Ureter (tissue), 1 donor: ENCODE measurements at places on chromosomes 6 and 20. TPM values are rescaled to one million over a fixed set of nuclear protein-coding genes. Genes with fewer than 3 reads are reported as not detected.

- no peak for DNase-seq
Measured at GRCh38 chr6:167993831-167994230, 3.6 kb upstream of the KIF25 start.

DNA sequence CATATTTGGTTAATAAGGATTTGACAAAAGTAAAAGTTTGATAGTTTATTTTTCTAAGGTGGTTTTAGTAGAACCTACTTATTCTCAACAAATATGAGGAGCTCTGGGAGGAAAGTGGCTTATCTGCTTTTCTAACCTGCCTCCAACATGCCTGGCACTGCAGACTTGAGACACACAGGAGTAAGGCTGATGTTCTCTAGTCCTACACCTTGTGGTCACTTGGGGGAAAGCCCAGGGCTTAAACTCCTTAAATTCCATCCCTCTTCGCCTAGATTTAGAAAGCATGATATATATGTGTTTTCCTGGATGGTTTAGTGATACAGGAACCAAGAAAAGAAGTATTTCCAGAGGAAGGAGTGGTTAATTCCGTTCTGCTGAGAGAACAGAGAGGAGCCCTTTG, 39.9 kb upstream of the SAMD5 start:
- no peak for DNase-seq

DNA sequence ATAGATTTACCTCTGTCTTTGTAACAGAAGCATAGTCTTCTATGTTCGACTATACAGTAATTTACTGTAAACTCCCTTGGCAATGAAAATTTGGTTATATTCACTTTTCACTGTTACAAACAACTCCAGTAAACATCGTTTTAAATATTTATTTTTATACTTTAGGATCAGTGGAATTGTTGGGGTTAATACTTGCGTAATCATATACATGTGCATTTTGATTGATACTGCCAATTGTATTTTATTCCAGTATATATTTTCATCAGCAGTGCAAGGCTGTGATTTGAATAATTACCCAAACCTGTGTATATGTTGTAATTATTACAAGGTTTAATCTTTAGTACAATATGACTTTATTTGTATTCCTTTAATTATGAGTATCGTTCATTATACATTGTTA, 255.7 kb downstream of the ARID1B start:
- no peak for DNase-seq

DNA sequence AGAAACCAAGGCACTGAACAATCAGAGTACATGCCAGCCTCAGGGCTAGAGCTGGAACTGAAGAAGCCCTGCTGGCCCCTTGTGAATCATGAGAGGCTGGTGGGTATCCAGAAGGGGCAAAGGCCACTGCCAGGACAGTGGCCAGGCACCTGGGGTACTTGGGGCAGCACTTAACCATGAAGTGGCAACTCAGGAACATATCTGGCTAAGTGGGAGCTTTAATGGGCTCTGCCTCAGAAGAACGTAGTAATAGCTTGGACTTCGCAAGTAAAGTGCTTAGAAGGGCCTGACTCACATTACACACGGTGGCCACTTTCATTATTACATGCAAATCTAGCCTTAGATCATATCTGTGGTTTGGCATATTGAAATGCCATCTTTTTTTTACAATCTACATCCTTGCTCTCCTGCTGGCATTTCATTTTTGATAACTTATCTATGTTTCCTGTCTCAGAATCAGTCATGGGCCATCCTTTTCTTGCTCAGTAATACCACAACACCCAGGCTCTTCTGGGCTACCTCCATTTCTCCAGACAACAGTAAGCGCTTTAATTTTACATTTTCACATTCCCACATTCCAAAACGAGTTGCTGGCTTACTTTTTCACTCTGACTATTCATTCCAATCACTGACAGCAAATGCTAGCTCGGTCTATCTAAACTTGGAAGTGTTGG, 21.6 kb downstream of the NAPB start:
- no peak for DNase-seq

- DNase-seq: no peak
Measured at GRCh38 chr6:69090132-69090531, 455.1 kb downstream of the ADGRB3 start.

DNA sequence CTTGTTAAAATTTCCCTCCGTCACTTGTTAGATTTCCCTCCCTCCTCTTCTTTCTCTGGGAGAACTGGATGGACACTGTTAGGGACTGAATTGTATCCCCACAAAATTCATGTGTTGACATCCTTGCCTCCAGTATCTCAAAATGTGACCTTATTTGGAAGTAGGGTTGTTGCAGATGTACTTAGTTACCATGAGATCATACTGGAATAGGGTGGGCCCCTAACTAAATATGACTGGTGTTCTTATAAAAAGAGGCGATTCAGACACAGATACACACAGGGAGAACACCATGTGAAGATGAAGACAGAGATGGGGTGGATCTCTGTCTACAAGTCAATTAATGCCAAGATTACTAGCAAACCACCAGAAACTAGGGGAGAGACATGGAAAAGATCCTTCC, 139.5 kb downstream of the ALDH8A1 start:
- DNase-seq: no peak

- no peak for DNase-seq
Measured at GRCh38 chr6:75296811-75297779, 12.5 kb upstream of the TMEM30A start.

DNA sequence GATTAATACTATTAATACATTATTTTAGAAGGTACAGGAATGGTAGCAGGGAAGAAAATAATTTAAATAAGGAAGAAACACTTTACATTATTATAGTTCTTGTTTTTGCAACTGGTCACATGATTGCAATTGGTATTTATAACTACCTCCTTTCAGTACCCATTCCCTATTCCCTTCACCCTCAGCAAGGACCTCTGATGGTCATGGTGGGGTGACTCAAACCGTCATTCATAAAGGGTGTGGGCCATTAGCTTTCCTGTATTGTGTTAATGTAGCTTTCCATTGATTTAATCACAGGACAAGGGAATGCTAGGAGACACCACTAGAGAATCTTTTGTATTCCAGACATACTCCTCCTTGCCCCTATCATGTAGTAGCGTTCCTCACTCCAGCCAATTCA, 47.2 kb upstream of the TMEM244 start:
- no peak for DNase-seq

DNA sequence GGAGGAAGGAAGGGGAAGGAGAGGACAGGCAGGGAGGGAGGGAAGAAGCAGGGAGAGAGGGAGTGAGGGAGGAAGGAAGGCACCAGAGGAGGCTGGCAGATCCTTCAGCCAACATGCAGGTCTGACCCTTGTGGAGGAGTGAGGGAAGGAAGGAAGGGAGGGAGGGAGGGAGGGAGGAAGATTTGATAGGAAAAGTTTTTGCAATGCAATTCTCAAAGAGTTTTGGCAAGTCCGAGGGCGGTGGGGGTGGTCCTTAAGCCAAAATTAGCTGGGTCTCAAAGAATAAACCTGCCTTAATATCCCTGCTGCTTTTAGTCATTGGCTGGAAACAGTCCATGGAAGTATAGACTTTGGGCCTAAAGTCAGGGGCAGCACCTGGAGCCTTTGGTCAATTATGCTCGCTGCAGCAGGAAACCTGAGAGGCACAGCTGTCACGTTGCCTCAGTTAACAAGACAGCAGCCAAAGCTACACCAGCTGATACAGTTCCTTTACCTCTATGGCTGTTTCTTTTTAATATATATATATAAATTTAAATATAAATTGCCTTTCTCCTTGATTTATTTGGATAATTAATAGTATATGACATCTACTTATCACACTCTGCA, 115.7 kb upstream of the RALGAPA2 start:
- DNase-seq: no peak

CRISP3 gene
- total RNA-seq: 117 TPM

- DNase-seq: peak; percentile 73
Measured at GRCh38 chr20:49395183-49395582, 87.3 kb downstream of the KCNB1 start.

- DNase-seq: peak; percentile 65
Measured at GRCh38 chr6:166957087-166957804, 896 bp upstream of the RNASET2 start.

GRCh38 chr6:111952821-111953540, 79.7 kb upstream of the FYN start:
- DNase-seq: no peak

GRCh38 chr20:44811150-44811685, 872 bp upstream of the RIMS4 start:
- no peak for DNase-seq

GRCh38 chr6:99618649-99619408, 12.2 kb downstream of the PRDM13 start:
- DNase-seq: no peak
